ENCODE measurements at places on chromosomes 6 and 20. TPM values are rescaled to one million over a fixed set of nuclear protein-coding genes. Genes with fewer than 3 reads are reported as not detected.

Gene DDX27
- 25.1 TPM for total RNA-seq

Gene COL19A1
- not detected for total RNA-seq

Gene SPAG4
- 6.8 TPM for total RNA-seq

Gene PHACTR3
- total RNA-seq, result not detected

Gene LY6G6F
- total RNA-seq, result not detected

Gene ASIP
- total RNA-seq, result not detected

Gene MAP7
- total RNA-seq, result 0.34 TPM

Gene TRIM27
- total RNA-seq, result 46.5 TPM

Gene LAMA2
- 9.5 TPM for total RNA-seq

Gene NKX2-4
- total RNA-seq, result not detected

Measured in bronchus fibroblast of lung (primary cell).